ENCODE measurements at places on chromosomes 6 and 20.

DNA sequence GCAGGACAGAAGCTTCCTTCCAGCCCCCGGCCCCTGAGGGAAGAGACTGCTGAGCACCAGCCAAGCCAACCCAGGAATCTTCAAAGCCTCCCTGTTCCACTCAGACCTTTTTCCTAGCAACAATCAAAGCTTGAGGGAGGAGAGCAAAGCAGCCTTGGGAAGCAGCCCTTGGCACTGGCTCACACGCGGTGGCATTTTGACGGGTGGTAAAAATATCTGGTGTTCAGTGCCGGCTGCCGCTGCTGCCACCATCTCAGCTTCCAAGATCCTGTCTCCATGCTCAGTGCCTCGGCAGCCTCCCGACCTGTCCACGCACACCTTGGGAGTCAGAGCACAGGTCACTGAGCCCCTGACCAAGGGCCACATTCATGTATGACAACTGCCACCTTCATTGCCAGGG is 170.1 kb downstream of the LRFN2 start:
- DNase-seq: no peak

- DNase-seq: no peak
These were observed 171.0 kb upstream of the PRND start for GRCh38 chr20:4550740-4551139.

GRCh38 chr20:57751411-57751810 is 41.6 kb upstream of the PMEPA1 start:
- DNase-seq: no peak

- peak; percentile 36 for DNase-seq
These were observed 28.5 kb upstream of the ADGRF4 start for GRCh38 chr6:47669684-47670513.

- DNase-seq: no peak
These were observed 40.2 kb upstream of the INSM1 start for GRCh38 chr20:20327746-20328145.

DNA sequence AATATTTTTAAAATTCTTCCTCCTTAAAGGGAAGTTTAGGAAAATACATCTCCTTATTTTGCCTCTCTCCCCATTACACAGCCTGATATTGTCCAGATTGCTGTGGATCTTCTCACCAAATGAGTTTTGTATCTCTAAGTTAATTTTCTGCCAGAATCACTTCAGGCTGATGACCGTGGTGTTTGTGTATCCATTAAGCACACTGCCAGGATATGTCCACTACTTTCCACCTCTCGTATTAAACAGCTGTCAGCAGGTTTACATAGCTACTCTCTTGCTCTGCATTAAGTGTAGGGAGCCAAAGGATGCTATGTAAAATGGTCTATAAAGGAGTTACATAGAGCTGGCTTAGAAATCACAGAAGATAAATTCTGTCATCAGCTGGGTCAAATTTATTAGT is 201.1 kb downstream of the ZFAND3 start:
- no peak for DNase-seq

DNA sequence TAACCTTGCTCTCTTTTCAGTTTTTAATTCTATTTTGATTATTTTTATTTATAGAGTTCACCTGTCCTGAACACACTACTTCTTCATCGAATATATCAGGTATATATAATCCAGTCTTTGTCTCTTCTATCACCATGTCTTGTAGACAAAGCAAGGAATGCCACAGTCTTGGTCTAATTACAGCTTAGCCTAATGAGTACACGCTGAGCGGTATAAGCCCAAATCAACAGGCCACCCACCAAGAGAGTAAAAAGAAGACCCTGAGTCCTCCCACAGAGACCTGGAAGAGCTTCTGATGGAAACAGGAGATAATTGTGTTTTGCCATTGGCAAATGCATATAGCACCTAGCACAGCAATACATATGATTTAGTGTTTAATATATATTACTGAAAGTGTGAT is 68.7 kb upstream of the TCF21 start:
- DNase-seq: no peak

GRCh38 chr20:60817891-60818290 is 434.2 kb upstream of the CDH4 start:
- DNase-seq: no peak

DNA sequence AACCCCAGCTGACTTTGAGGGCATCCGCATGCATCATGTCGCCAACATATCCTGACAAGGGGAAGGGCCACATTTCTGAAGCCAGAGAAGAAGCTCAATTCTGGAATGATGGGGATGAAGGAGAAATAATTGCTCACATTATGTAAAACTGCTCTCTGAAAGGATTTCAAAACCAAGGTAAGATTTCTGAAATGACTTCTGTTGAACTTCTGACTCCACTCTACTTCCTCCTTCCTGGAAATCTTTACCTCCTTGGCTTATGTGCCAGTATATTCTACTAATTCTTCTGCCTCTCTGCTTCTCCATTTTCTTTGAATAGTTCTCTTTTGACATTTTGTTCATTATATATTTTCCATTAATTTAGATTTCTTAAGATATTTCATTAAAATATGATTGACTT is 31.9 kb downstream of the HLA-DPB1 start:
- no peak for DNase-seq

GRCh38 chr6:35495258-35496035 is 1.4 kb downstream of the TEAD3 start:
- DNase-seq: no peak

GRCh38 chr6:134774201-134774638 is 175.7 kb downstream of the ALDH8A1 start:
- DNase-seq: no peak

GRCh38 chr20:4457566-4458543 is 263.9 kb upstream of the PRND start:
- DNase-seq: peak; percentile 26

DNA sequence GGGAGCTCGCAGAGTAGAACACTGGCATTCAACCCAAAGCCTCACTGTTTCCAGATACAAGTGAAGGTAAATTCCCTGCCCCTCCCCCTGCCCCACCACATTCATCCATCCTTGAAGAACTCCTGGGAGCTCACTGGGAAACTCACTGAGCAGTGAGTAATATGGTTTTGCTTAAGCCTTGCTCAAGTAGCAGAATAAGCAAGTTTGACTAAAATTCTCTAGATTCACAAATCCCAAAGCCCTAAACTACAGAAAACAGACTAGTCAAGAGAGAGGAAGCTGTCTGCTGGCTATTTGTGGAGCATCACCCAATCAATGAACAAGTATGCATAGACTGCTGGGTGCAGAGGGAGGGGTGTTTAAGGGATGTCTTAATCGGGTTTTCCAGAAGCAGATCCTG is 82.1 kb downstream of the UNC5CL start:
- DNase-seq: no peak

DNA sequence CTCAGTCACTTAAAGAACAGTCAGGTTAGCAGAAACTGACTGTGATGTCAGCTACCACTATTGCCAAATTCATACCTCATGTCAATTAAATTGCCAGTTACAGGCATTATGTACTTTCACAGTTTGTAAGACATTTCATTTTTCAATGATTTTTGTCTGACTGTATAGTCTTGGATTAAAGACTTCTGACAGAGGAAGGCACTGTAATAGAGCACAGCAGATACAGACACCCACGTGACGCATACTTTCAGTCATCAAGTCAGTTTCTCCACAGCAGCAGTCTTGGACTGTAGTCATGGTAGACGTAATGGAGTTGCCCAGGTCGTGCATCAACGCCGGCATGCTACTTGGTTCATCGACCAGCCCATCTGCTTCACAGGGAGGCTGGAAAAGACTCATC is 29.5 kb upstream of the ELOVL5 start:
- DNase-seq: no peak

- no peak for DNase-seq
These were observed 80.4 kb upstream of the MANEA start for GRCh38 chr6:95496769-95497426.

DNA sequence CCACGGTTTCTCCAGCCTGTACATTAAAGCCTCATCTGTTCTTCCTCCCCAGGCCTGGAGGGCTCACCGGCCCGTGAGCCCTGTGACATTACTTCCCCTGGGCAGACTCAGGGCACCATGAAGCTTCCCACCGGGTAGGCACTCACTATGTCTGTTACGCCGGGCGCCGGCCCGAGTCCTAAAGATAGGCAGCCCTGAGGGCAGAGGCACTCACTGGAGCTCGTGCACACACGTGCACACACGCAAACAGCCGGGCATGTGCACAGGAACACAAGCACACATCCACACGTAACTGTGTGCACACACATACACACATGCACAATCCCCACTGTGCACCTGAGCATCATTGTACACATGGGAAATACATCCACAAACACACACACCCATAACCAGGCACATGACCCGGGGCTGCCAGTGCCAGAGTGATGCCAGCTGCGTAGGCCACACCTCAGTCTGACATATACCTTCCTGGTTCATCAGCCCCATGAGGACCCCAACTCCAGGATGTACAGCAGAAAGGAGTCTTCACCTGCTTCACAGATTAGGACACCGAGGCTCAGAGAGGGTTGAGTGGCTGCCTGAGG is 83.7 kb downstream of the YTHDF1 start:
- DNase-seq: no peak

- peak; percentile 83 for DNase-seq
These were observed 9.7 kb upstream of the ATXN1 start for GRCh38 chr6:16770701-16771569.

GRCh38 chr20:41697861-41698559 is 79.8 kb upstream of the CHD6 start:
- peak; percentile 65 for DNase-seq

DNA sequence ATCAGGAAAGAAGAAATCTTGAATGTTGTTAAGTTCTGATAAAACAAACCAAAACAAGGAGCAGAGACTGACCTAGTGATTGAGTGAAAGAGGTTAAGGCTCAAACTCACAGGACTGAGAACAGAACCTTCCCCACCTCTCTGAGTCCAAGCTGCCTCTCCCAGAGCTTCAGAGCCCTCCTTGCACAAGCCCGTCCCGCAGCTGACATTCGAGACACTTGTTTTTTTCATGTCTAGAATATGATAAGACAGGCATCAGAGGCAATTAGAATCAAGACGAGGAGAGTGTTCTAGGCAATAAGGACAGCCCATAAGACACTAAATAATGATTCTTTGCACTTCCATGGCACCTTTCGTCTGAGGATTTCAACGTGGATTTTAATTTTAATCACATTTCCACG is 140.6 kb downstream of the PXDC1 start:
- DNase-seq: no peak

- peak; percentile 60 for DNase-seq
These were observed 42.4 kb downstream of the ARHGAP18 start for GRCh38 chr6:129667621-129668020.

DNA sequence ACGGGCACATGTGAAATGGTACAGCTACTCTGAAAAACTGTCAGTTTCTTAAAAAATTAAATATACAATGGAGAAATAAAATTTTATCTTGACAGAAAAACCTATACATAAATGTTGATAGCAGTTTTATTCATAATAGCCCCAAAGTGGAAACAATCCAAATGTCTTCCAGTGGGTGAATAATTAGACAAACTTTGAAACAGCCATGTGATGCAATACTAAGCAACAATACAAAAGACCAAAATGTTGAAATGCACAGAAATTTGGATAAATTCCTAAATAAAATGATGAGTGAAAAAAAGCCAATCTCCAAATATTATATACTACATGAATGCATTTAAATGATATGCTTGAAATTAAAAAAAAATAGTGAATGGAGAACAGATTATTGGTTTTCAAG is 523.1 kb downstream of the HTR1B start:
- no peak for DNase-seq

DNA sequence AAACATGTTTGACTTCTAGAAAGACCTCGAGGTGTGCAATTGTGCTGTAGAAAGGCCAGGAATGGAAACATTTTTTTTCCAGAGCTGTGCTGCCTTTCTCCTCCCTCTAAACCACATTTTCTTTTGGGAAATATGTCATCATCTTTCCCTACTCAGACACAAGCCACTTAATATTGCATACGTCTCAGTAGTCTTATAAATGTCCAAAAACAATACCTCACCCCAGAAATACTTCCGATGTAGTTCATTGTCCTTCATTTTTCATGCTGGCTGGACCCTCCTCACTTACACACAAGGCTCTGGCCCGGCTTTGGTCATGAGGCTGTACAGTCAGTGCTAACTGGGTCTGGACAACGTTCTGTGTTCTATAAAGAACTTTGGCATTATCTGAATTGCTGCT is 126.4 kb downstream of the SCML4 start:
- DNase-seq: no peak

DNA sequence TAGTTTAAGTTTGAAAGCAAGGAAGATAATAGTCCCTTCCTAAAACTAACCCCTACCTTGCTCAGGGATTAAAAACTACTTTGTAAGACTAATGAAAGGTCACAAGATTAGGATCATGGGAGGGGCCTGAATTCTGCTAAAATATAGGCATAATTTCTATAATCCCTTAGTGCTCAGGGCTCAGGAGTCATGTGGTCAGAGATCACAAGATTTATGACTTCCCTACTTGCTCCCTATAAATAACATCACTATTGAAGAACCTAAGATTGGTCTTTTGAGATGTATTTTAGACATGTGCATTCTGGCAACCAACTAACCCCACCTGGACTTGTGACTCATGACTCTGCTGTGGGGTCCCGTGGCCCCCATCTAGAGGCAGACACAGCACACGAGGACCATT is 81.1 kb downstream of the STMND1 start:
- DNase-seq: no peak

DNA sequence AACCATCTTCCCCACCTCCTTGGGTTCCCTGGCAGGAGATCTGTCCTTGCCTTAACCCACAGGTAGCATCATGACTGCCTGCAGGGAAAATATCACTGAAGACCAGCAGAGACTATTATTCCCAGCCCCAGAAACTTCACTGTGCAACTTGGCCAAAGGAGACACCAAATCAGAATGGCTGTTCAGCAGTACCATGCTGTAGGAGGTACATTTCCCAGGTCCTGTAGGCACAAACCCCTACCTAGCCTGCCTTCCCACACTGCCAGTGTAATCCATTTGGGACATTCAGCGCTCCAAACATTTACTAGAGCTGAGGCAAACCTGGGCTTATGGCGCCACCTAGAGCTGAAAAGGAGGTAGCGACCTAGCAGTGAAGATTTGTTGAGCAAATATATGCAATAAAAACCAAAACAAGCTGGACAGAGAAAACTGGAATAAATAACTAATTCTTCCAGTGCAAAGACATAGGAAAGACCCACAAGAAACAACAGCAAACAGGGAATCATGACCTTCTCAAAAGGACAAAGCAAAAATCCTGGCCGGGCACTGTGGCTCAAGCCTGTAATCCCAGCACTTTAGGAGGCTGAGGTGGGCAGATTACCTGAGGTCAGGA is 60.3 kb downstream of the VTA1 start:
- peak; percentile 56 for DNase-seq

- DNase-seq: no peak
These were observed 11.2 kb upstream of the BHLHE23 start for GRCh38 chr20:63017826-63018411.

GRCh38 chr6:6224933-6225486 is 95.5 kb downstream of the F13A1 start:
- DNase-seq: no peak

DNA sequence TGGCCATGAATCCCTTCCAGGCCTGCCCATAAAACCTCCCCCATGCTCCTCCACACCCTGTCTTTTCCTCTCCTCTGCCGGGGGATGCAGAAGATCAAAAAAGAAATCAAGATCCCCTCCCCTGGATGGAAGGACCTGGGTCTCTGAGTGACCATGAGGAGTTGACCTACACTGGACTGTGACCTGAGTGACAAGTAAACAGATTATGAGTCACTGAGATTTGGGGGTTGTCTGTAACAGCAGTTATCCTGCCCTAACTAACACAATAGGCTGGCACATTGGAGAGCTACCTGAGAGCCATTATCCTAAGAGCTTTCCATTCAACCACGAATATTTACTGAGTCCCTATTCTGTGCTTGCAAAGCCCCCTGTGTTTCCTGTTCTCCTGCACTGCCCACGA is 28.4 kb upstream of the SIRPA start:
- no peak for DNase-seq

Measured in HT-29 (cell line).